ENCODE measurements at places on chromosomes 11 and 22.

GRCh38 chr11:70038034-70038834 is 39.9 kb upstream of the ANO1 start:
- DNase-seq = no peak

GRCh38 chr11:121611242-121611641 is 158.5 kb upstream of the SORL1-AS1 start:
- no peak for DNase-seq

GRCh38 chr22:39422101-39422500 is 22.5 kb downstream of the TAB1 start:
- no peak for DNase-seq

DNA sequence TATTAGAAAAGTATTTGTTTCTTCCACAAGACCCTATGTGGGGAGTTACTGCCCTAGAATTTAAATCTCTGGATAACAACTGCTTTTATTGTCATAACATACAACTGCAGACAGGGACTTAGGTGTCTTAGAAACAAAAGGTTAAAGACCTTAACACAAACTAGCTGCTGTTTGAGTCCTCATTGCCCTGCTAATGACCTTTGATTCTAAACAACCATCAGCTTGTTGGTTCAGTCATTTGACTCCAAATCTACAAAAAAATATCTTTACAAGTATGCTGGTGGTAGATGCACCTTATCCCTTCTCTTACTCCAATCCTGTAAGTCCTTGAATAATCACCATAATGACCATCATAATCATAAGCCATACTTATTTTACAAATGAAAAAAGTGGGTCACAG is 377.4 kb upstream of the PITPNB start:
- no peak for DNase-seq

DNA sequence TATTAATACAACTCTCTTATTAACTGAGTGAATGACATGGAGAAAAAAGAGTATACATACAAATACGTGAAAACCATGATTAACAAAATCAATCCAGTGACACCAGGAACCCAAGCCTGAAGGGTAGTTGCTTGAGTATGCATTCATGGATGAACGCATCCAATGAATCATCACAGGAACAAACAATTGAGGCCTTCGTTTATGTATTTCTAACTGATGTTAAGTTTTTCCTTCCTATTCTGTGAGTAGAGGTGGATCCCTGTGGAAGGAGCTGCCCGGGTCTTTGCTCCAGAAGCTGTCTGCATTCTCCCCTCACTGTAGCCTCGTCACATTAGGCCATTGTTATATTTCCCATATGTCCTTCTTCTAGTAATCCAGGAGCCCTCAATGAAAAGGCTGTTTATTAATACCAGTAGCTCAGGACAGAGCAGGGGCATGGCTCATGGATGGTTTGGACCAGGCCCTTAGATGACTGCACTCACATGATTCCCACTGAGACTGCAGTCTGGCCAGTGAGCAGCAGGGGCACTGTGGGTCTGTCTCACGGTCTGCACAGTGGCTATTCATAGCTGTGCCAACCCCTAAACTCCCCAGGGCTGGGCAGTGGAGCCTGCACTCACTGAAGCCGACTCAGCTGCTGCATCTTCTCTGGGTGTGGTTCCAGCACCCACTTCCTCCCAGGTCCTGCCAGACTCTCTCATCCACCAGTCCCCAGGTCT is 128.1 kb upstream of the TOP3B start:
- no peak for DNase-seq

DNA sequence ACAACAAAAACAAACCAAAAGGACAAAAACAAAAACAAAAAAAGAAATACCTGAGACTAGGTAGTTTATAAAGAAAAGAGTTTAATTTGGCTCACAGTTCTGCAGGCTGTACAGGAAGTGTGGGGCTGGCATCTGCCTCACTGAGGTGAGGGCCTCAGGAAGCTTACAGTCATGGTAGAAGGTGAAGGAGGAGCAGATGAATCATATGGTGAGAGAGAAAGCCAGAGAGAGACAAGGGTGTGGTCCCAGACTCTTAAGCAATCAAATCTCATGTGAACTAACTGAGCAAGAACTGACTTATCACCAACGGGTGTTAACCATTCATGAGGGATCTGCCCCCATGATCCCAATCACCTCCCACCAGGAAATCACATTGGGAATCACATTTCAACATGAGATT is 58.8 kb upstream of the ZBED5 start:
- DNase-seq = no peak

- DNase-seq = peak; percentile 60
These were observed 1.6 kb upstream of the BCR start for GRCh38 chr22:23178512-23179254.

DNA sequence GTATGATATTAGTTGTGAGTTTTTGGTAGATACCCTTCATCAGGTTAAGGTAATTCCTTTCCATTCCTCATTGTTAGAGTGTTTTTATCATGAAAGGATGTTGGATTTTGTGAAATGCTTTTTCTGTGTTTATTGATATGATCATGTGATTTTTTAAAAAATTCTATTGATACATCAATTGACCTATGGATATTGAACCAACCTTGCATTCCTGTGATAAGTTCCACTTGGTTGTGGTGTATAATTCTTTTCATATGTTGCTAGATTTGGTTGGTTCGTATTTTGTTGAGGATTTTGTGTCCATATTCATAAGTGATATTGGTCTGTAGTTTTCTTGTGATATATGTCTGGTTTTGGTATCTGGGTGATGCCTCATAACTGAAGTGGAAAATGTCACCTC is 6.7 kb downstream of the ANKRD13D start:
- no peak for DNase-seq

DNA sequence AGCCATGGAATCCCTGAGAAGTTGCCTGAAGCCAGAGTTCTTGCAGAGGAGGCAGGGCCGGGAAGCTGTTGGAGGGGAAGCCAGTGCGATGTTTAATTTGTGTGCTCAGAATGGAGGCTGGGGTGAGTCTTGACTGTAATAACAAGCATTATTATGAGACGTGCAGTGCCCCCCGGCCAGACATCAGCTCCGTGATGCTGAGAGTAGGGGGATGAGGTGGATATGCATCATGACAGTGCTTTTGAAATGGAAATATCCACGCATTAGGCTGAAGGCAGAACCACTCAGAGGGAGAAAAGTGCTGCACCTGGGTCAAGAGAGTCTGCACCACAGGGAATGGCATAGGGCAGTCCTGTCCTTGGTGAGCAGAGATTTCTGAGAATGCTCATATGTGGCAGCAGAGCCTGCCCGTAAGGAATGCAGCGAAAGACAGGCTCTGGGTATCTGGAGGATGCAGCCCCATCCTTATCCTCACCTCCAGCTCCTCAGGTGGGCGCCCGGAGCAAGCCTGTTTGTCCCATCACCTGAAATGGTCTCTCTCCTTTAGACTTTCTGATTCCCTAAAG is 37.6 kb upstream of the SEZ6L start:
- DNase-seq = no peak
